ENCODE measurements at places on chromosomes 1 and 21.

DNA sequence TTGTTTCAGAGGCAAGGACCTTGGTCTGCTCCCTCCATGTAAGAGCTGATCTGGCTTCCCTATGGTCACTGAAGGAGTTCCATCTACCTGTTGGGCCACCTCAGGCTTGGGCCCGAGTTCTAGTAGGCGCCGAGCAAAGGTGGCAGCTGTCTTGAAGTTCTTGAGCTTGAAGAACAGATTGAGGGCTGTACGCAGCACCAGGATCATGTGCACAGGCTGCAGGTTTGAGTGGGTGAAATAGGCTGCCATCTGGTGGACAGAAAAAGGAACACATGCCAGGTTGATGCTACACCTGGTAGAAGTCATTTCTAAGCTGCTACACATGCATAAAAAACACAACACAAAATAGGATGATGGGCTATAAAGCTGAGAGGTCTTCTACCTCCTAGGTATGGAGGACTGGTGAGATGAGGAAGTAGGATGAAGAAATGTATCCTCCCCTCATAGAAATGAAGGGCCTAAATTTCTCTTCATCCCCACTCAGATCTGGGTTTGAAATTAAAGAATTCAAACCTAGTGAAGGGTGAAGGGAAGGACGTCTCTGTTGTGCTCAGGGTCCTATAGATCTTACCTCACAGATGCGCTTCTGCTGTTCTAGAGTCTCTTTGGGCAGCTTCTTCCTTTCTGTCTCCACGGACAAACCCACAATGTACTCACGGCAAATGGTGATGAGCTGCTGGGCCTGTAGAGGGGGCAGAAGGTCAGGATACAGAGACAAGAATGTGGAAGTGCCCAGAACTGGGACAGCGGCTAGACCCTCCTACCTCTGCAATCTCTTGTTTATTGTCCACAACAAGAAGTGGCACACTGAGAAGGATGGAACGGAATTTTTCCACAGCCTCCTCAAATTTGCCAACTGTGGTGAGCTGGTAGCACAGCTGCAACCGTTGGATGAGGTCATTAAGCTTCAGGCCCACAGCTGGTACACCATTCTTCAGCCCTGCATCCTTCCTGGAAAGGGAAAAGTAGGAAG lies 6.6 kb upstream of the PEX19 start:
- DNase-seq, result peak; percentile 46

GRCh38 chr1:240474133-240474614 lies 137.8 kb downstream of the GREM2 start:
- DNase-seq, result no peak

DNA sequence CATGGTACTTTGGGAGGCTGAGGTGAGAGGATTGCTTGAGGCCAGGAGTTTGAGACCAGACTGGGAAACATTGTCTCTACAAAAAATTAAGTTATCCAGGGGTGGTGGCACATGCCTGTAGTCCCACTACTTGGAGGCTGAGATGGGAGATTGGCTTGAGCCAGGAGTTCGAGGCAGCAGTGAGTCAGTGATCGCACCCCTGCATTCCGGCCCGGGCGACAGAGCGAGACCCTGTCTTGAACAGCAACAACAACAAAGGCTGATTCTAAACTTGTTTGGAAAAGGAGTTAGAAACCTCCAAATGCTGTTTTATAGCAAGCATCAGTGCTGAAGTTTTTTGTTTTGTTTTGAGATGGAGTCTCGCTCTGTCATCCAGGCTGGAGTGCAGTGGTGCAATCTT lies 14.7 kb downstream of the LYPD8 start:
- DNase-seq, result no peak

DNA sequence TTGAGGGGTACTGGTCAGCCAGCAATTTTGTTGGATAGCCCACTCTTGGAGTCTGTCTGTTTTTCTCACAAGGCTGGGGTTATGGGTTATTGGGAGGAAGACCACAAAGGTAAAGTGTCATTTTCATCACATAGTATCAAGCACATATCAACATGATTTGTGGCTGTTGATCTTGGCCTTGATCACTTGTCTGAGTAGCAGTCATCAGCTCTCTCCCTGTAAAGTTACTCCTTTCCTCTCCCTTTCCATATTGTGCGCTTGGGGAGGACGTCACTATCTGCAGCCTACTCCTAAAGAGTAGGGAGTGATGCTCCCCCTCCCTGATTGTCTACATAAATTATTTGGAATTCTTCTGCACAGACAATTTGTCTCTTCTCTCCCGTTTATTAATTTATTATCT lies 1.8 kb upstream of the ZNF362 start:
- no peak for DNase-seq

DNA sequence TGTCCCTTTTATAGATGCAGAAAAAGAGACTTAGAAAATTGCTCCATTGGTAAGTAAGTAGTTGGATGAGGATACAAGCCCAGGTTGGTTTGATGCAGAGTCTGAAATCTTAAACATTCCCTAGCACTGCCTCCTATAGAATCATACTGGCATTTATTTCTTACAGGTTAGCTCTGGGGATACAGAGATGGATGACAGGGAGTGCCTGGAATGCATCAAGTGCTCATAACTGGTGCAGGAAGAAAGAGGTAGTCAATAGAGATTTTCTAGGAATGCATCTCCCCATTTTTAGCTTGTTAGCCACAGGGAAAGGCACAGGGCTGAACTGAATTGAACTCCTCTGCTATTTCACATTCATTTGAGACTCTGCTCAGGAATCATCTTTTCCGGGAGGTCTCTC lies 269.0 kb upstream of the USP24 start:
- DNase-seq, result no peak

- DNase-seq, result no peak
Observed at GRCh38 chr1:195898924-195899323, 709.3 kb downstream of the KCNT2 start.

DNA sequence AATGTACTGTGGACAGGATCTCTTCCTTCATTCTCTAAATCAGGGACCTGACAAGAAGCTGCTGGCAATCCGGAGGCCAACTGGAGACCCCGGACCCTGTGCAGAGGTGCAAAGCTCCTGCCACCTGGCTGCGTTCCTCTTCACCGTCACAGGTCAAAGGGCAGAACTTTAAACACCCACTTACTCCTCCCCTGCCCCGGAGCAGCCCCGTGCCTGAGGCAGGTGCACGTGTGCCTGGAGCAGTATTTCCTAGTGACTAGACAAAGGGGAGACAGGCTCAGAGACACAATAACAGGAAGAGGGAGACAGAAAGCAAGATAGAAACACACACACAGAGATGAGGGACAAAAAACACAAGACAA lies 6.6 kb upstream of the PIGC start:
- no peak for DNase-seq

- no peak for DNase-seq
Observed at GRCh38 chr1:25079048-25079447, 149.0 kb upstream of the RUNX3 start.

DNA sequence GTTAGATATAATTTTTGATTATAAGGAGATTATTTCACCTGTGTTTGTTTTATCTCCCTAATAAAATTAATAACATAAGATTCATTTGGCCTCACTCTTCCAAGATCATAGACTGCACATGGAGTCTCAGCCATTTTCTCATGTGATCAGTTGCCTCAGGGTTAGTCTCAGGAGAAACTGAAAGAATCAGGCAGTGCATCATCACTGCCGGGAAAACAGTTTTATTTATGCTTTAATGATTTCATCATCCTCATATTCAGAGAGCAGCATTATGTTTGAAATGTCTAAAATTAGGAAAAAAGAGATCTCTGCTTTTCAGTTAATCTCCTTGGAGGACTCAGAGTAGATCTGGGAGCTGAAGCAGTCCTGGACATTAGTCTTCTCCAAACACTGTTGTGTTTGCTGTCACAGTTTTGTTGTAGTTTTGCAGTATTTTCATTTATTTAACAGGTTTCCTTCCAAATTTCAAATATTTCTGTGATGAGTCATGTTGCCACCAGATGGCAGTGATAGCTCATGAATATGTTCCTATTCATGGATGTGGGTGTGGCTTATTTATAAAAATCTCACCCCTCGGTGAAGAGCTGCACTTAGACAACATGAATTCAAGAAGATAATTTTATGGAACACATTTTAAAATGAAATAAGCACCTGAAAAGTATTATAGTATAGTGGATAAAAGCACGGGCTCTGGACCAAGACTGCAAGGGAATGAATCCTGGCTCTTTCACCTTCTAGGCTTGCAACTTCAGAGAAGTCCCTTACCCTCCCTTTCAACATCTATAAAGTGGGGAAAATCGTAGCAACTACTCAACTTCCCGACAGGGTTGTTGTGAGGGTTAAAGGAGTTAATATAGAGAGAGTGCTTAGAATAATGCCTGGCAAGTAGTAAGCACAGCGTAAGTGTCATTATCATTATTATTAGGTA lies 31.2 kb downstream of the CHD1L start:
- DNase-seq, result no peak

DNA sequence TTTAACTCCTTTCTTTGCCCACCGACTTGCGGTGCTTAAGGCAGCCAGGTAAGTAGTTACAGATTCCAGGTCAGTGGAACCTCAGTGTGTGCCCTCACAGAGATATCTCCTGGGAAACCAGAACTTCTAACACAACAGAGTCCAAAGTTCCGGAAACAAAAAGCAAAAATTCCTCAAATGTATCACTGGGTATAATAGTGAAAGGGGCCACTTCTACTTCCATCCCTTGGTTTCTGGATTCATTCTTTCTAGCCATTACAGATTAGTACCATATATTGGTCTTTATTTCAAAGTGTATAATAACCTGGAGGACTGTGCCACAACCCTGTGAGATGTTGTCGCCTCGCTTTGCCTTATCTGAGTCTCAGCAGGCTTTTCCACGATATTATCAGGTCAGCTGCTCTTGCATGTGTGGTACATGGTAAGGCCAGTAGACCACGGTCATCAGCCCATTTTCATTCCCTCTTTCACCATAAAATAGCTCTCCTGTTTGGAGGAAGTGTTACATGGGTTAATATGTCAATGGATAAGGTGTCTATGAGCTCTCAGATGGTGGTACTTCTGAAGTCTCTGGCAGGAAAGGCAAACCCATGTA lies 14.9 kb upstream of the VASH2 start:
- DNase-seq, result no peak

GRCh38 chr1:30172299-30172694 lies 551.1 kb downstream of the MATN1 start:
- DNase-seq, result no peak

GRCh38 chr1:20735581-20736111 lies 3.1 kb upstream of the SH2D5 start:
- no peak for DNase-seq

GRCh38 chr1:85374160-85374559 lies 90.8 kb downstream of the DDAH1 start:
- DNase-seq, result no peak

DNA sequence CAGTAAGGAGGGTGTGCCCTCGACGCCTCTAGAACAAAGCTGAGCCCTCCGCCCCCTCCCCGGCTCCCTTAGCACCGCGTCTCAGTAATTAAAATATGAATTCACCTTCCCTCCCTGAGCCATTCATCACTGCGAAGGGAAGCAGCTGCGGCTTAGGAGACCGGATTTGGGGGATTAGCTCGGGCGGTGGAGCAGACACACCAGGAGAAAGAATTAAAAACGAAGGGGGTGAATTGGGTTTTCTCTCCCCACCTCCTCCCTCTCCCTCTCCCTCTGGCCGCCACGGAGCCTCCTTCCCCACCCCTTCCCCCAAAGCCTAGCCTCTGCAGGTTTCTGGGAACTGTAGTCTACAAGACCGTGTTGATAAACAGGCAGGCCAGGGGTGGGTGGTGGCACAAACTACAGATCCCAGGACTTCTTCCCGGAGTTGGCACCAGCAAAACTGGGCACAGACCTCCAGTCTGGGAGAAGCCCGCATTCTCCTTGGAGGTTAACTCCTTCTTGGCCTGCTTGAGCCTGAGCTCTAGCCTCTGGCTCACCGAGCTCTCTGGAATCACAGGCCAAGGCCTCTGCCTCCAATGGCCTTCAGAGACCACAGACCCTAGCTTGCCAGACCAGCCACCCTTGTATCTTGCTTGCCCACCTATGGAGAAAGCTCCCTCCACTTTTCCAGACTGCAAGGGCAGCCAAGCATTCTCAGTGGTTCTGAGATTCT lies 10.8 kb downstream of the BLACAT1 start:
- DNase-seq, result no peak

DNA sequence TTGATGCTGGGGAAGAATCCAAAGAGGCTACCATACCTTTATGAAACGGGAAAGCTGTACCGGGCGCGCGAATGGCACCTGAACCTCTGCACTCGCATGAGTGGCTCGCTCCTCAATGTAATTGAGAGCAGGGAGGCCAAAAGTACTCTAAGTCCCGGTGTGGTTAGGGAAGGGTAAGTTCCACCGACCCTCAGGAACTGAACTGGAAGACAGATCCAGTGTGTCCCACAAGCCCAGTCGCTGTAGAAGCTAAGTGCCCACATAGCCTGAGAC lies 1.0 kb downstream of the GATAD2B start:
- no peak for DNase-seq

DNA sequence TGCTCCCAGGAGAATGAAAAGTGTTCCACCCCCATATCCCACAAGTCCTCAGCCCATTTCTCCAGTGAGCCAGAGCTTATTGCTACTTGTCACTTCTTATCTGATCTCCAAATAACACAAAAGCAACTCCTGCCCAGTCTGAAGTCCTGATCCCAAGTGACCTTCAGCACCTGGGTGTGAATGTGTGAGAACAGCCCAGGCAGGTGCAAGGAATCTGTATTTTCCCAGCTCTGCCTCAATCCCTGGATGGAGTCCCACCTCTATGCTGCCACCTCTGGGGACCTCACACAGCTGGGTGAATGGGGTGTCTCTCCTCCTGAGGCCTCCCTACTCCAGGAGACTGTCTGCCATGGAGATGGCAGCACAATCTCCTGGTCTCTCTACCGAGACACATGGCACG lies 402.4 kb upstream of the PROX1 start:
- no peak for DNase-seq

DNA sequence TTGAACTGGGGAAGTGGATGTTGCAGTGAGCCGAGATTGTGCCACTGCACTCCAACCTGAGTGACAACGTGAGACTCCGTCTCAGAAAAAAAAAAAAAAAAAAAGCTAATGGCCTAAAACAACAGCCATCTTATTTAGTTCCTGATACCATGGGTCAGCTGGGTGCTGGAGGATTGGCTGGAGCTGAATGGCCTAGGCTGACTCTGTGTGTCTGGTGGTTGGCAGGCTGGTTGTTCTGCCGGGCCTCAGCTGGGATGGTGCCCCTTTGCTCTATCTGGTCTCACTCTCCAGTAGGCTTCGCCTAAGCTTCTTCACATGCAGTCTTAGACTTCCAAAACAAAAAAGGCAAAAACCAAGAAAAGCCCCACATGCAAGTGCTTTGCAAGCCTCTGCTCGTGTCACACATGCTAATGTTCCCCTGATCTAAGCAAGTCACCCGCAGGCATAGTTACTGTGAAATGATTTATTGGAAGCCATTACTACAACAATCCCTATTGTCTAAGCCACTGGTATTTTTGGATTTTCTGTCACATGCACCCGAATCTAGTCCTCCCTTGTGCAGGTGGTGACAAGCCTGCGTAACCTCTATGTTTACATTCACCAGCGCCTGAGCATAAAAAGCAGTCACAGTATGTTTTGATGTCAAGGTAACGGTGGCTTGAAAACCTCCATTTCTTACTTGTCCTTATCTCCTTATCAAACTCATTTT lies 39.6 kb upstream of the KANK4 start:
- DNase-seq, result no peak

GRCh38 chr21:41670056-41670805 lies 96.6 kb downstream of the RIPK4 start:
- no peak for DNase-seq

GRCh38 chr1:10950316-10951172 lies 61.9 kb upstream of the TARDBP start:
- no peak for DNase-seq

Data from activated T-cell treated with anti-CD3 and anti-CD28 coated beads for 24 hours (primary cell).